Activated B cell treated with CpG ODN at 0.5 μM for 24 hours (primary cell): ENCODE measurements at places on chromosomes 2 and 18. TPM values are rescaled to one million over a fixed set of nuclear protein-coding genes. Genes with fewer than 3 reads are reported as not detected.

The SP140 gene
- total RNA-seq: 295 and 330 TPM in 2 replicates

The MREG gene
- 16.2 and 16.6 TPM in 2 replicates for total RNA-seq

The GRB14 gene
- total RNA-seq: 0.71 TPM in 1 of 2 replicates, not detected in the other

The PAX8 gene
- total RNA-seq: 0.39 and 0.71 TPM in 2 replicates

The IL1RL2 gene
- not detected in 2 replicates for total RNA-seq

The SFTPB gene
- 0.05 TPM in 1 of 2 replicates, not detected in the other for total RNA-seq

The UGT1A8 gene
- not detected in 2 replicates for total RNA-seq

The CD207 gene
- not detected in 2 replicates for total RNA-seq

The HOXD3 gene
- total RNA-seq: not detected in 2 replicates

The SFT2D3 gene
- 9.6 and 10.1 TPM in 2 replicates for total RNA-seq

The IL36RN gene
- not detected in 2 replicates for total RNA-seq

The ZSCAN30 gene
- 21.2 and 23.8 TPM in 2 replicates for total RNA-seq

The C2orf78 gene
- total RNA-seq: not detected in 2 replicates

The ADAM23 gene
- 0.86 and 1.5 TPM in 2 replicates for total RNA-seq

The SKA1 gene
- total RNA-seq: 0.71 and 1.0 TPM in 2 replicates

The DIPK1C gene
- not detected in 2 replicates for total RNA-seq

The PSMA8 gene
- total RNA-seq: 0.89 and 0.93 TPM in 2 replicates

The ITSN2 gene
- total RNA-seq: 147 and 156 TPM in 2 replicates

The TUBA4B gene
- total RNA-seq: 0.20 TPM in 1 of 2 replicates, not detected in the other

The ASB18 gene
- not detected in 2 replicates for total RNA-seq

The ZNF514 gene
- total RNA-seq: 19.0 and 24.7 TPM in 2 replicates

The EGR4 gene
- total RNA-seq: 0.20 TPM in 1 of 2 replicates, not detected in the other

The TEKT4 gene
- total RNA-seq: 0.15 TPM in 1 of 2 replicates, not detected in the other

The COL3A1 gene
- total RNA-seq: not detected in 2 replicates

The RGPD8 gene
- 16.4 and 26.6 TPM in 2 replicates for total RNA-seq

The PARD6G gene
- not detected in 2 replicates for total RNA-seq

The SLC25A12 gene
- total RNA-seq: 18.8 and 22.2 TPM in 2 replicates

The RAB17 gene
- not detected in 2 replicates for total RNA-seq

The GDF7 gene
- 5.9 and 6.7 TPM in 2 replicates for total RNA-seq

The PFN4 gene
- 0.34 and 0.60 TPM in 2 replicates for total RNA-seq
